NCI-H1417 treated with DMSO at 0.1 percent for 48 hours (cell line): ENCODE measurements at places on chromosomes 3 and 15.
A peak's percentile ranks its signal among the peaks of the same experiment; 100 is the strongest.

GRCh38 chr3:59300733-59301132 is 250.9 kb upstream of the CFAP20DC start:
- DNase-seq, result no peak

DNA sequence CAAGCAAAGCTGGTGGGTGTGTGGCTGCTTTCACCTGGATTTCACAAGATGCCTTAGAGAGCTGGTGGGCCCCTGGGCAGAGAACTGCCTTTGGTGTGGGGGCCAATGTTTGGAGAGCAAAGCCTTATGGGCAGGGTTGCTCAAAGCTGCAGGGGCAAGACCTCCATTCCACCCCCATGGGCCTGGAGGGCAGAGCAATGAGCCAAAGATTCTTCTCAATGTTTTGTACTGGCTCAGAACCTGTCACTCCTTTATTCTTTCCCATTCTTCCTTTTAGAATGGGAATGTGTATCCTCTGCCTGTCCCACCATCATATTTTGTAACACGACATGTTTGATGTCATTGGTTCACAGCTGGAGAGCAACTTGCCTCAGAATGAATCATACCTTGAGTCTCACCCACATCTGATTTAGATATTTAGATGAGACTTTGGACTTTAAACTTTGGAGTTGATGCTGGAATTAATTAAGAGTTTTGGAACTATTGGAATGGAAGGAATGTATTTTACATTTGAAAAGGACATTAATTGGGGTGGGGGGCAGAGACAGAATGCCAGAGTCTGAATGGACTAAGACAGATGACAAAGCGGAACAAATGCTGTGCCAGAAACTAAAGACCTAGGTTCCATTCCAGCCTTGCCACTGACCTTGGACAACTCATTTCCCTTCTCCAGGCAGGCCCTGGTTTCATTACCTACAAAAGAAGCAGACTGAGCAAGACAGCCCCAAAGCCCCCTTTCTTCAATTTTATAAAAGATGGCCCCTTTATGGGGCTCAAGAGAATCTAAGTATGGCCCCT is 72.9 kb downstream of the DAPK2 start:
- no peak for DNase-seq

DNA sequence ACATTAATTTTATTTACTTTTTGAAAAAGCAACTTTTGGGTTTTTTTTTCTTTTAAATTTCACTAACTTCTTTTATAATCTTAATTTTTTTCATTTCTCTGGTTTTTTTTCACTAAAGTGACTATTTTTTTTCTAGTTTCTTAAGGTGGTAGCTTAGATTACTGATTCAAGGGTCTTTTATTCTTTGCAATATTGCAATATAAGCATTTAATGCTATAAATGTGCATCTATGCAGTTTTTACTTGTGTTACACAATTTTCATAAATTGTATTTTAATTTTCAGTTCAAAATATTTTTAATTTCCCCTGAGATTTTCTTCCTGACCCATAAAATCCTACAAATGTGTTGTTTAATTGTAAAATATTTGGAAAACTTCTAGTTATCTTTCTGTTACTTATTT is 535.8 kb downstream of the GABRG3 start:
- no peak for DNase-seq

DNA sequence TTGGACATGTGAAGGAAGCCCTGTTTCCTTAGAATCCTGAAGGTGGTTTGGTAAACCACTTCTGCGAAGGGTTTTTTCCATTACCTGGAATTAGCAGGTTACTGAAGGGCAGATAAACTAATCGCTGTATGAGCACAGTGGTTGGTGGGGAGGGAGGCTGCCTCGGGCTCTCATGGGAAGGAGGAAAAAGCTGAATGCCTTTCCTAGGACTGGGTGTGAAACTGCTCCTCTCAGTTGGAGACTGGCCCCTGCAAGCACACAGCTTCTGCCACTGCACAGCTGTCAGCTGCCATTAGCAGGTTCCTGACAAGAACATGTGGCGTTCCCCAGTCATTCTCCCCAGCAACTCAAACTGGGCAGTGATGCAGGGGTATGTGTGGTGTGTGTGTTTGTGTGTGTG is 376.3 kb downstream of the GAP43 start:
- DNase-seq, result no peak

GRCh38 chr3:188683032-188683521 is 488.7 kb upstream of the TPRG1 start:
- DNase-seq, result no peak

GRCh38 chr15:66766282-66767230 is 64.5 kb downstream of the SMAD6 start:
- no peak for DNase-seq

- DNase-seq, result no peak
These were observed 7.4 kb downstream of the RRP9 start for GRCh38 chr3:51934139-51934850.

GRCh38 chr3:72137865-72138861 is 353.2 kb upstream of the PROK2 start:
- no peak for DNase-seq

GRCh38 chr3:124986192-124987143 is 51.9 kb upstream of the MUC13 start:
- DNase-seq, result no peak

DNA sequence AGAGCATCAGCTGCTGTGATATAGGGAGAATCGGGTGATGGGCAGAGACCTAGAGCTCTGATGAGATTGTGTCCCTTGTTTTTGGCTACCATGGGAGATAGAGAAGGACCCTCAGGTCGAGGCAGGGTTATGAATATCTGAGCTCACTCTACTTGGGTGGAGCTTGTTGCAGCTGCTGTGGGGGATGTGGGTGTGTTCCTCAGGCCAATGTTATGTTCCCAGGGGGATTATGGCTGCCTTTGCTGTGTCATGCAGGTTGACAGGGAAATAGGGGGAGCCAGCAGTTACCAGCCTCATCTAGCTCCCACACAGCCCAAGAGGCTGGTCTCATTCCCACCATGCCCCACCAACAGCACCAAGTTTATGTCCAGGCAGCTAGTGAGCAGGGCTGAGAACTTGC is 131.5 kb downstream of the TRIM42 start:
- no peak for DNase-seq

DNA sequence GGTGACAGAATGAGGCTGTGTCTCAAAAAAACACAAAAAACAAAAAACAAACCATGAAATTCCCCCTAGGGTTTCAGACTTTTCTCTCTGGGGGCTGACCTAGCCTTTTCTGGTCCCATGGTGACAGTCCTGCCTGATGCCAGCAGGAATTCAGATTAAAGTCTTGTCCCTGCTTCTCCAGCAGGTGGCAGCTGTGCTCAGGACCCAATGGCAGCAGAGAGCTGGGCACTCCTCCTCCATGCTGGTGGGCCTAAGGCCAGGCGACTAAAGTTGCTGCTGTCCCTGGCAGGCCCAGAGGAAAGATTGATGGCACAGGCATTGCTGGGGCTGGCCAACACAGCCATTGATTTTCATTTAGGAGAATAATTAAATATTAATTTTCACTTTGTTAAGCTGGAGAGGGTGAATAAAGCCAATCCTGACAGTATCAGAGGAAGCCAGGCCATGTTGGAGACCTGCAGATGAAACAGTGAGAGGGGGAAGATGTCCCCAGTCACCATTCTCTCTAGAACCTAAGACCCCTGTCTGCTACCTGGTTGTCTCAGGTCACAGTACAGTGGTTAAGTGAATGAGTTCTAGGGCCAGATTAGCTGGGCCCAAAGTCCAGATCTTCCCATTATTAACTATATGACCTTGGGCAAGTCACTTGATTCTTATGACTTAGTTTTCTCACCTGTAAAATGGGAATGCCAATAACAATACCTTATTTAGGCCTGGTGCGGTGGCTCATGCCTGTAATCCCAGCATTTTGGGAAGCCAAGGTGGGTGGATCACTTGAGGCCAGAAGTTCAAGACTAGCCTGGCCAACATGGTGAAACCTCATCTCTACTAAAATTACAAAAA is 7.1 kb downstream of the CELF6 start:
- DNase-seq, result no peak

GRCh38 chr3:35446896-35447295 is 192.4 kb upstream of the ARPP21 start:
- DNase-seq, result no peak

- DNase-seq, result peak; percentile 35
These were observed at the start of gene ZNF106 for GRCh38 chr15:42490671-42491538. Gene ZNF106 (minus strand): TSS chr15:42491141. CDS start chr15:42472289, 18,852 bp downstream.

DNA sequence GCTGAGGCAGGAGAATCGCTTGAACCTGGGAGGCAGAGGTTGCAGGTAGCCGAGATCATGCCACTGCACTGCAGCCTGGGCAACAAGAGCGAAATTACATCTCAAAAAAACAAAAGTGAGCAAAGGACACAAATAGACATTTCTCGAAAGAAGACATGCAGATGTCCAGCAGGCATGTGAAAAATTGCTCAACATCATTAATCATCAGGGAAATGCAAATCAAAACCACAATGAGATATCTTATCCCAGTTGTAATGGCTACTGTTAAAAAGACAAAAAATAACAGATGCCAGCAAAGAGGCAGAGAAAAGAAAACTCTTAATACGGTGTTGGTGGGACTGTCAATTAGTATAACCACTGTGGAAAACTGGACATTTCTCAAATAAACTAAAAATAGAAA is 20.9 kb downstream of the ASB7 start:
- no peak for DNase-seq

DNA sequence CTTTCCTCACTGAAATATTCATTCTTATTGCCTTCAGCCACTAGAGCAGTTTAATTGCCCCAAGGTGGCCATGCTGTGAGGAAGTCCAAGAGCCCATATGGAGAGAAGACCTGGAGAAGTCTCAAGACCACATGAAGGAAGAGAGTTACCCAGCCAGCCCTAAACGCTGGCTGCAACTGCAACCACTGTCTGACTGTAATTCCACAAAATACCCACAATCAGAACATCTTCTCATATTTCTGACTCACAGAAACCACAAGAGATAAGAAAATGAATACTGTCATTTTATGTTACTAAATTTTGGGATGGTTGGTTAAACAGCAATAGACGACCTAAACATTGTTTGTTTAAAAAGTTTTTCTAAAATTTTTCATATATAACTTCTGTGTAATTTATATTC is 14.7 kb upstream of the SST start:
- DNase-seq, result no peak

DNA sequence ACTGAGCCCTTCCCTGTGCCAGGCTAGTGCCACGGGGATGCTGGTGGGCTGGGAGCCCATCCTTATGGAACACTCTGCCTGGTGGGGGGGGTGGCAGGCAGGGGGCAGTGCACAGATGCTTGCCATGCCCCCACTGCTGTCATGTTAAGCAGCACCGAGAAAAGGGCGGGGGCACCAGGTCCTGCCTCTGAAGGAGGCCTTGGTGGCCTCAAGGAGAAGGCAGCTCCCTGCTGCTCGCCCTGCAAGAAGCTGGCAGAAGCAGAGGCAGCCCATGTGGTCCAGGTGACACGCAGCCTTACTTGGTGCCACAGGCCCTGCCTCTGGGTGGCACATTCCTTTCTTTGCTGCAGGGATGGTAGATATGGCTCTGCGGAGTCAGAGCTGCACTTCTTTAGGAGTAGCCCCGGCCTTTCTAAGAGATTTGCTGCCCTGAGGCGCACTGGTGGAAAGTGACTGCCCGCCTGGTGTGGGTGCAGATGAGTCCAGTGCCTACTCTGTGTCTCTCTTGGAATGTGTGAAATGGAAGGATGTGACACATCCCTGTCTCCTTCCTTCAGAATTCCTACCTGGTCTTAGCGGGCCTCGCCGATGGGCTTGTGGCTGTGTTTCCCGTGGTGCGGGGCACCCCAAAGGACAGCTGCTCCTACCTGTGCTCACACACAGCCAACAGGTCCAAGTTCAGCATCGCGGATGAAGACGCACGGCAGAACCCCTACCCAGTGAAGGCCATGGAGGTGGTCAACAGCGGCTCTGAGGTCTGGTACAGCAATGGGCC is 145.8 kb downstream of the LRRK1 start:
- DNase-seq, result no peak

GRCh38 chr3:36416599-36416998 is 36.3 kb downstream of the STAC start:
- DNase-seq, result no peak

GRCh38 chr3:168475704-168476103 is 380.0 kb upstream of the GOLIM4 start:
- DNase-seq, result no peak

- DNase-seq, result no peak
These were observed 806.5 kb downstream of the OTOL1 start for GRCh38 chr3:162302983-162303624.

- DNase-seq, result no peak
These were observed 168.7 kb downstream of the PTPRG start for GRCh38 chr3:61730056-61730455.

DNA sequence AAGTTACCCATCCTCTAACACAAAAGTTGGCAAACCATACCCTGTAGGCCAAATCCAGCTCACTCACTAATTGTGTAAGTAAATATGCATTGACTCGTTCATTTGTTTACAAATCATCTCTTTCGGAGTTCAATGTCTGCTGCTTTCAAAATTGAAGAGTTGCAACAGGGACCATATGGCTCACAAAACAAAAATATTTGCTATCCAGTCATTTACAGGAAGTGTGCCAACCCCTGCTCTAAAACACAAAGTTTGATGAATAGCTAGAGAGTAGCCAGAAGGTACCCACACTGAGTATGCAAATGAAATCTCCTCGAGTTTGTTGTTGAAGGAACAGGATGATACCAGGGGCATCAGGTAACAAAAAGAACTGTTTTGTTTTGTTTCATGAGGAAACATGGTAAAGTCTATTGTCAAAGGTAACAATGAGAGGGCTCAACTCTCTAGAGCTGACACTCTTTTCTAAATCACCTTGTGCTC is 236.2 kb upstream of the THBS1 start:
- DNase-seq, result no peak

DNA sequence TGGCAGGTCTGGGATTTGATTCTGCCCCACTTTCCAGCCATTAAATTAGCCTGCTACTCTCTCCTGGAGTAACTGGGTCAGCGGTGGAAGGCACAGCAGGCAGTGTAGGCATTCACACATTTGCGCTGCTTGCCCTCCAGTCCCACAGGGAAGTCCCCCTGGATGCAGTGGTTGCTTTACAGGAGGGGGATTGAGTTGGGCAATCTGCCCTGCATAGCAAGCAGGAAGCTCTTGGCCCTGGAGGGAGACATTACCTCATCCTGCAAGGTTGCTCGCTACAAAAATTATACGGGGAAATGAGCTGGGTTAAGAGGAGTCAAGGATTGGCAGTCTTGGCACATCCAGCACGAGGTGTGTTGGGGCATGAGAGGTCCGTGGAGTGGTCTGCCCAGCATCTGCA is 14.8 kb downstream of the MCM2 start:
- no peak for DNase-seq

DNA sequence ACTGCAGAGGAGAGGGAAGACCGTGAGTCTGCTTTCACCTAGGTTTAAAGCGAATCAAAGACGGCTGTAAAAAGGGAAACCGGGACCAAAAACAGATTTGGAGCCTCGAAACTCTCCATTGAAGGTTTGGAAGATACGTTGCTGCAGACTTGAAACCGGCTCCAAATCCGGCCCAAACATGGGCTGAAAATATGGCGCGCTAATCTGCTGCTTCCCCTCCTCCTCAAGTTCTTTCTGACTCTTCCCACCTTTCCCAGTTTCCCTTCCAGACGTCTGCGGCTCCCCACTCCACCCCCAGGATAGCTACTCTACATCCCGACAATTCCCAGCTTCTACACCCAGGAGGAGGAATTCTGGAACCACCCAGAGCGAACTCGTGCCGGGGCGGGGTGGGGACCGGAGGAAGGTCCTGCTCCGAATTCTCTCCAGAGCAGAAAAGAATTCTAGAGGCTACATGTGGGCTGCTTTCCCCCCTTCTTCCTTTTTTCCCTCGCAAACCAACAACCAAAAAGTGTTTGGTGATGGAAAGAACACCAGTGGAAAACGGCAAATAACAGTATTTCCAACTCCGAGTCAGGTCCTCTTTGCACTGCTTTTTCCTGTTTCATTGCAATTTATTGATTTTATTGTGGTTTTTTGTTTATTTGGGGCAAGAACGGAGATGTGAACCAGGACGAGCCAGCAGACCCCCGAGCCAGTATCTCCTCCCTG is 8.5 kb downstream of the EOMES start:
- DNase-seq, result no peak

GRCh38 chr15:39181940-39182339 is 398.9 kb upstream of the THBS1 start:
- DNase-seq, result no peak
